CD4-positive, alpha-beta T cell treated with Interleukin-10 for 1 hour (primary cell): ENCODE measurements at places on chromosomes 5 and 9.
A peak's percentile ranks its signal among the peaks of the same experiment; 100 is the strongest.

- DNase-seq: no peak
These were observed 4.5 kb downstream of the SLF1 start for GRCh38 chr5:94623011-94623410.

DNA sequence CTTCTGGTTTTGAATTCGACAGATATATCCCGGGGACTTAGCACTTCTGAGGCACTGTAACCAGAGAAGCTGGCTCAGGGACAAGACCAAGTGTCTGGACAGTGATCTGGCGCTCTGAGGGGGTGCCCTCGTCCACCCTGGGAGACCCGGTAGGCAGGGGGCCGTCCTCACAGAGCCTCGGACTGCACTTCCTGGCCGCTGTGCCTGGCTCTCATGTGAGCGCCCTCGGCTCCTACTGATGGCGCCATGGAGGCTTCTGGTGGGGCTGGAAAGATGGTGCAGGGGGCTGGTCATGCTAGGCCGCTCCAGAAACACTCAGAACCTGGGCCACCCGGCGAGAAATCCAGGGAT is 18.8 kb upstream of the SLC6A3 start:
- DNase-seq: no peak

- DNase-seq: no peak
These were observed 102.7 kb downstream of the HSPA4 start for GRCh38 chr5:133154274-133155075.

GRCh38 chr5:59428391-59428790 is 465.1 kb downstream of the PDE4D start:
- no peak for DNase-seq

GRCh38 chr5:33509036-33509435 is 68.3 kb downstream of the TARS1 start:
- DNase-seq: no peak

DNA sequence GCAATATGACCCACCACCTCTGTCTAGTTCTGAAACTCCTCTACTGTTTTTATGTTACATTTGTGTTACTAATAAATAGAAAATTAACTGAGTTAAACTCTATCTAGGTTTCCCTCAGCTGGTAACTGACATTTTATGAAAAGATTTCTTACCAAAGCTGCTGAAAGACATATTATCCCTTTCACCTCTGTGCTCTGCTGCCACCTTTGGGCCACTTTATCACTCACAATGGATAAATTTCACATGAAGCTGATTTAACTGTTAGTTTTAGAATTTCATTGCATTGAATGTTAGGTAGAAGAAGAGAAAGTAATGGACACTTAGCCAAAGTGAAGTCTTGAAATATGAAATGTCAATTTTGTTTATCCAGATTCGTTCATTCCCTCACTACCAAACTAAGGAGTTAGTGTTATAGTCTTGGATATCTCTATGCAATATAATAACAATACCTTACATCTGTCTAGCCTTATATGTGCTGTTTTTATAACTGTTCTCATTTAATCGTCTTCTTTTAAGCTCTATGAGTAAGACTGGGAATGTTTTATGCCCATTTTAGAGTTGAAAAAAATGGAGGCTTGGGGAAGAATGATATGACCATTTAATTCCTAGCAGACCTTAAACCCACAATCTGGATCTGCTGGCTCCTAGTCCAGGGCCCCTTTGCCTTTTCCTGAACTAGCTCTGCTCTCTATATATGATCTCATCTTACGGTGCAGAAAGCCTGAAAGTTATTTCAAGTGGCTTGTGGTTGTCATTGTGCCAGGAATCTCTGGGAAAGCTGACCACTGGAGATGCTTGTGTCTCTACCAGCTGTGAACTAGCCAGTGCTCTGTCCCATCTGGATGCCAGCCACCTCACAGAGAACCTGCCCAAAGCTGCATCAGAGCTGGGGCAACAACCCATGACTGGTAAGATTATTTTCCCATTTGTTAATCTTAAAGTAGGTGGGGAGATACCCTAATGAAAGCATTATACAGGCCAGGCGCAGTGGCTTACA is 97.1 kb downstream of the GOLPH3 start:
- peak; percentile 39 for DNase-seq

GRCh38 chr5:172274951-172275753 is 8.4 kb downstream of the UBTD2 start:
- DNase-seq: peak; percentile 47

DNA sequence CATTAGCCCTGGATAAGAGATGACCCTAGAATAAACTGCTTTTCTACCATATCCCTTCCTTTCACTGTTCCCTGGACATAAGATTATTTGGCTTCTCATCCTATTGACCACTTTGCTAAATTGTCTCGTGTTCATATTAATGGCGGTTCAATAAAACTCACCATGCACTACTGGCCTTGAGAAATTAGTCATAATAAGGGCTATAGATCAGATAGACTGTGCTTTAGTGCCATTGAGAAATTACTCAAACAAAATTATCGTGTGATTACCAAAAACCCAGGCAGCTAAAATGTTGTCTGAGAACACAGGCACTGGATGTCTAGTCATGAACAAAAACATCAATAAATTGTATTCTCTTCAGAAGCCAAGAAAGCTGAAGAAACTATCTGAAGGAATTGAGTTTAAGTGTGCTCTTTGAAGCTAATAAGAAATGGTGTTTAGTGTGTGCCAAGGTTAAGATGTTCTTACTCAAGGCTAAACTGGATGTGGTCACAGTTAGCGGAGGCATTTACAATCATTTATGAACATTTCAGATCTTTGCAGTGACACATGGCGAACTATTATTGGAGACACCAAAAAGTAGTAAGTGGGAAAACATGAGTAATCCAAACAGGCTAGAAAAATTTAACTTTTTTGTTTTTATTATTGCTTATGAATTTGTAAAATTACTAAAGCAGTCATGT is 460.4 kb upstream of the RORB start:
- no peak for DNase-seq

DNA sequence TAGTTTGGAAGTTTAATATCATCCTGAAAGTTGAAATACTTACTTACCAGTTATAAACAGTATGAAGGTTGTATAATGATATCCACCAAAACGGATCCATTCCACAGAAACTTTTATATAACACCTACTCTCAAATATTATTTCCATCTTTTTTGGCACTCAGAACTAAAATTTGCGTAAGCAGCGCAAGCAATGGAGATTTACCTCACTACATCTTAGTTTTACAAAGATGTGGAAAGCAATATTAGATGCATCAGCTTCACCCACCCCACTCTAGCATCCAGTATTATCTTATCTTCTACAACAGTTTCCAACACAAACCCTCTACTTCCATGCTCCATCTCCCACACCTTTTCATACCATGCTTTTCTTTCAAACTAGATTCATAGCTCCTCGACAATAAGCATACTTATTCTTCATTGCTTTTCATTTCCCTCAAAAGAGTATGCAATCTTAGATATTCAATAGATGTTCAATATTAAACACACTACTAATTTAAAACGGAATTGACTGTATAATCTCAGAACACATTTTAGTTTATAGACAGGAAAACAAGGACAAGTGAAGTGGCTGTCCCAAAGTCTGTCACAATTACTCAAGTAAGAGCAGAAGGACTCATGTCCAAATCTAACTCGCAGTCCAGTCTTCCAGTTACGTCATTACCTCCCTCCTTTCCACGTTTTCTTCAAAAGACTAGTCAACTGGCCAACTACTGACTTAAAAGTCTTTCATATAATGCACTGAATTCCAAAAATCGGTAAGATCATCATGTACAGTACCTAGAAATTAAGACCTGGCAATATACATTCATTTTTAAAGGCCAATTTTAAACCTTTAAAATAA is 2.2 kb downstream of the PPP2CA start:
- no peak for DNase-seq

DNA sequence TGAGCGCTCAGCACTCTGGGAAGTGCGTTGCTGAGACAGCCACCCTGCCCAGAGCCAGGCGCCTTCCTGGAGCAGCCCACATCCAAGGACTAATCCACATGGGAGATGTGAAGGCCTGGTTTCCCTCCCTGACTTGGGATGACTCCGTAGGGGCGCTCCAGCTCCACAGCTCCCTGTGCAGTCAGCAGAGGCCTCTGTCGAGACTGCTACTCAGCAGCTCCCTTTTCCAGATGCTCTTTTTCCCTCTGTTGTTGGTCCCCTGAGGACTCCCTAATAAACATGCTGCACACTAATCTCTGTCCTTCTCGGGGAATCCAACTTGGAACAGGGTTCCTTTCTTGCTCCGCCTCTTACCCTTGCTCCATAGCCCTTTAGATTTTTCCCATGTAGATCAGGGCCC is 237.3 kb downstream of the ZSWIM6 start:
- DNase-seq: no peak

- DNase-seq: no peak
These were observed 546.8 kb upstream of the FTMT start for GRCh38 chr5:121304838-121305237.

DNA sequence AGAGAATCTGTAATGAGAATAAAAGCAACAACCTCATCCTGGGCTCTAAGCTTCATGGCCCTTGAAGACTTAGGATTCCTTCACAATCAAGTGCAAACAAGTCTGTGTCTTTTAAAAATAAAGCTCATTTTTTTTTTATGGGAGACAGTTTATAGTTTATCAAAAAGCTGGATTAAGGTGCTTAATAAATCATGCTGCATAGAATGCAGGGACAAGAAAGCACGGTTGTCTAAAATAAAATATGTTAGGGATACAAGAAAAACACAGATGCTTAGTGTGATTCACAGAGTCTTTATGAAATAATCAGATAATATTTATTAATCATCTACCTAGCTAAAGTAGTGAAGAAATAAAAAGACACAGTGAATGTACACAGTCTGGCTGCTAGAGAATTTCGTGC is 2045.9 kb upstream of the WWC1 start:
- no peak for DNase-seq

- no peak for DNase-seq
These were observed 63.4 kb upstream of the LRRTM2 start for GRCh38 chr5:138938526-138938925.

- DNase-seq: no peak
These were observed 700 bp downstream of the CDO1 start for GRCh38 chr5:115815693-115816225.

DNA sequence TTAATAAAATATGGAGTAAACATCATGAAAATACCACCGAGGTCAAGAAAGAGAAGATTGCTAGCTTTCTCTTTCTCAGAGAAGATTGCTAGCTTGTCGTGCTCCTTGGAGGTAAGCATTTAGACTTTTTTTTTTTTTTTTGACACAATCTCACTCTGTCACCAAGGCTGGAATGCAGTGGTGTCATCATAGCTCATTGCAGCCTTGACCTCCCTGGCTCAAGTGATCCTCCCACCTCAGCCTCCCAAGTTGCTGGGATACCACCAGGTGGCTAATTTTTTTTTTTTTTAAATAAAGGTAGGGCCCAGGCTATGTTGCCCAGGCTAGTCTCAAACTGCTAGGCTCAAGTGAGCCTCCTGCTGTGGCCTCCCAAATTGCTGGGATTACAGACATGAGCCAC is 26.3 kb upstream of the CPLANE1 start:
- no peak for DNase-seq

DNA sequence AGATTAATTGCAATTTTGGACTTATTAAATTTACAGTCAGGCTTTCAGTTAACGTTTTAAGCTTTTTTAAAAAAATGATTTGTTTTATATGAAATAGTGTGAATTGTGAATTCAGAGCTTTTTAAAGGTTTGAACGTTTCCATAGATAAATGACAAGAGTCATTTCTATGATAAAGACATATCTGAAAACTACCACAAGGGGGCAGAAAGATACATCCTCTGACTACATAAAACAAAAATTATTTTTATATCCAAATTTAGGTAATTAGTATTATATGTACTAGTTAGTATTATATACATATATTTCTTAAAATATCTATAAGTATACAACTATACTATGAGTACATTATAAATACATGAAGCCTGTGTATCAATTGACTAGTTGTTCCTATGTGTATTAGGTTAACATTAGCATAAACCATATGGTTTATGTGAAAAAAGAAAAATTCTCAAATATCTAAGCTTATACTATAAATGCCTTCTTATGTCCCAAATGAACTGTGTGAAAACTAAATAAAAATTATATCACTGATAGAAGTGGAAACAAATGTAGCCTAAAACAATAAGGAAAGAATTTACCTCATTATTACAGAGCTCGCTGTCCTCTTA is 155.2 kb downstream of the MEF2C start:
- peak; percentile 17 for DNase-seq

DNA sequence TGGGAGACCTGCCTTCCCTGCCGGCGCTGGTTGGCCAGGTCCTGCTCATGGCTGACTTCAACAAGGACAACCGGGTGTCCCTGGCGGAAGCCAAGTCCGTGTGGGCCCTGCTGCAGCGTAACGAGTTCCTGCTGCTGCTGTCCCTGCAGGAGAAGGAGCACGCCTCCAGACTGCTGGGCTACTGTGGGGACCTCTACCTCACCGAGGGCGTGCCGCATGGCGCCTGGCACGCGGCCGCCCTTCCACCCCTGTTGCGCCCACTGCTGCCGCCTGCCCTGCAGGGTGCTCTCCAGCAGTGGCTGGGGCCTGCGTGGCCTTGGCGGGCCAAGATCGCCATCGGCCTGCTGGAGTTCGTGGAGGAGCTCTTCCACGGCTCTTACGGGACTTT is 10.6 kb downstream of the DIPK1B start:
- no peak for DNase-seq

DNA sequence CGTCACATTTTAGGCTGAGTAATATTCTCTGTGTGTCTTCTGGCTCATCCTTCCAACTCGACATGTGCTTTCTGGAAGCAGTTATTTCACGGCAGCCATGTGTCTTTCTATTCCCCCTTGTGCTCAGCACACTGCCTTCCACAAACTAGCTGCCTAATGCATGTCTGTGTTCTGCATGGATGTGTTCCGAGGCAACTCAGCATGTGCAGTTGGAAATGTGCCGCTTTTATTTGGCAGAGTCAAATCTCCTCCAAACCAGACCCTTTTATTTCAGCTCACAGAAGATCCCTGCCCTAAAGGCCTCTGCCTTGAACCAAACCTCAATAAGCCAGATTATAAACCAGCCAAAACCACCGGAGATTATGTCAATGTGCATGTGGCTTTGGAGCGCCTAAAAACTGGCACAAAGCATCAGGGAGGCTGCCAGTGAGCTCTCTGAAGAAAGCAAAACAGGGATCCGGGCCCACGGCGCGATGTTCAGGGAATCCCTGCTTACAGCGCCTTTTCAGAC is 360.2 kb downstream of the DEPDC1B start:
- DNase-seq: no peak

DNA sequence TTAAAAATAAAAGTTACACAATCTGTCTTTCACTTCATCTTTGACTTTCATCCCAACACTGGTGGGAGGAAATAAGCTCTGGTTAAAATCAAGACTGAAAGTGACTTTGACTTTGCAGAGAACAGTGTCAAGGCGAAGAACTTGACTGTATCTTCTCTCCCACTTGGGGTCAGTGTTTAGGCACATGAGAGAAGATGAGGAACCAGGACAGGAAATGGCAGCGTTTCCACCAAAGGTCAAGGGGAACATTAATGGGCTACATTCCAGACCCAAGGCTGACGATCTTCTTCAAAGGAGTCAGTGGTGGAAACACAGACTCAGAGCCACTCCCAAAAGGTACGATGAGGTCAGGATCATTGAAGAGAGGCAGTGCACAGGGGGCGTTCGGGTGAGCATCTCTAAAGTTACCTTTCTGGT is 409.5 kb downstream of the ARHGEF28 start:
- peak; percentile 2 for DNase-seq

DNA sequence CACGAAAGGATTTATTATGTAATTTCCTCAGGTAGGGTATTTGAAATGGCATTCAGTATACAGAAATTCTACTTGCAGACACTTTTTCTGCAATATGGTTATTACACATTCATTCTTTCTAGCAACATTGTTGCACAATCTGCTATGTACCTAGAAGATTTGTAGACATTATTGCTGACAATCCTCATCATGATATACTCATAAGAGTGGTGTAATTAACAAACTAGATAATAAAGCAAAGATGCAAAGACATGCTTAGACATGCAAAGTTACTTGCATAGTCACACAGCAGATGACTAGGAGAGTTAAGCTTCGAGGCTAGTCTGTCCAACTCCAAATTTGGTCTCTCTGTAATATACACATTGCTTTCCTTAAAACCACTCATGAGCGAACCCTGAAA is 317.1 kb downstream of the ASTN2 start:
- DNase-seq: no peak
